ENCODE measurements at places on chromosomes 3 and 15. TPM values are rescaled to one million over a fixed set of nuclear protein-coding genes. Genes with fewer than 3 reads are reported as not detected.

DTWD1 gene
- total RNA-seq = 30.0 TPM

DNA sequence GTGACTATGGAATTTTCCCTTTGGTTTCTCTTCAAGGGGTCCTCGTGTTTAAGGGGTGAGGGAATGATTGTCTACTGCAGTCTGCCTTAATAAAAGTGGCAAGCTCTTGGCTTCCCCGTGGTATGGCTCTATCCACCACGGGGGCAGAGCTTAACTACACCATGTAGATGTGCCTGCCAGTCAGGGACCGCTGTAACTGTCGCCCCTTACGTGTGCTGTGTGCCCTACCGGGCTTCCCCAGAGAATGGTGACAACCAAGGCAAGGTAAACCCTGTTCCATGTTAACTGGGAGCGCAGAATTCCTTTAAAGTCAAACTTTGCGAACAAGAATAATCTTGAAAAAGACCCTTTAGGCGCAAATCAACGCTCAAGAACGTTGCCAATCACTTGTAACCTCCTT is 966 bp upstream of the C3orf80 start:
- no peaks in the 10 kb centered on the region for H3K4me1 ChIP-seq
- H3K36me3 ChIP-seq = no peaks in the 10 kb centered on the region
- no peak overlapping the region for H3K27ac ChIP-seq

CFAP161 gene
- 0.45 TPM for total RNA-seq

- H3K36me3 ChIP-seq = no peaks in the 10 kb centered on the region
- no peaks in the 10 kb centered on the region for H3K27me3 ChIP-seq
- H3K27ac ChIP-seq = peak overlapping the region; percentile 80
- H3K4me3 ChIP-seq = no peak overlapping the region
Observed at GRCh38 chr3:124832782-124833709, 54.1 kb downstream of the ITGB5 start.

TEX9 gene
- total RNA-seq = 3.9 TPM
